Neural crest cell (in vitro differentiated cells): ENCODE measurements at places on chromosomes 2 and 18.

- DNase-seq = no peak
Observed at GRCh38 chr18:58247363-58247834, 203.4 kb downstream of the NEDD4L start.

DNA sequence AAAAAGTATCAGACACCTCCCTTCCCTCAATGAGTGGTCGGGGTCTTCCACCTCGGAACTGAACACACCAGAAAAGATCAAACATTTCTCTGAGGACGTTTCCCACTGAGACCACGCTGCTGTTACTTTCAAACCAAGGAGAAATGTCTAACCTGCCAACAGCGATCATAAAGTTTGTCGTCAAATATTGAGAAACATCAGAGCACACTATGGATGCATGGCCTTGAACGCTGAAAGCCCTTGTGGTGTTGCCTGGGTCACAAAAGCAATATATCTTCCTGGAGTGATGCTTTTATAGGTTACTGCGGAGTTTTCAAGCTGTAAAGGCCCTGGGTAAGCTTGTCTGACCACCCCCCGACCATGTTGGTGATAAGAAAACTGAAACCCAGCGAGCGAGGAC is 70.2 kb upstream of the ID2 start:
- no peak for DNase-seq

- no peak for DNase-seq
Observed at GRCh38 chr18:54233228-54233625, 8.8 kb upstream of the MBD2 start.

- no peak for DNase-seq
Observed at GRCh38 chr18:41324934-41325333, 630.1 kb upstream of the PIK3C3 start.

GRCh38 chr18:75854174-75854573 is 426.7 kb upstream of the SMIM21 start:
- peak; percentile 7 for DNase-seq

DNA sequence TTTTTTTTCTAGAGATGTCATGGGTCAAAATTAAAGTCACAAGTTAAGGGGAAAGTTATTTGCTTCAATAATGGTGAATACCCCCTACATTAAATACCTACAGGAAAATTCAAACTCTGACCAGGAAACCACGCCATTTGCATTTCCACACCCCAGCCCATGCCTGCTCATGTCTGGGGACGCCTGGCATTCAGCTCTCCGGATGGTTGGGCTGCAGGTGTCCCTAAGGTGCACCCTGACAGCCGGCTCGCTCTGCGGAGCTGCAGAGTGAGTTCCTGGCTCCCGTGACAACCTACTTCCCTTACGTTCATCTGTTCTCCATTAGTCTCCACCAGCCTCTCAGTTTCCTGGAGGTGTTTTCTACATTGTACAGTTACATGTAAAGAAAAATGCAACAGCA is 122.7 kb upstream of the RIOK3 start:
- DNase-seq = no peak

DNA sequence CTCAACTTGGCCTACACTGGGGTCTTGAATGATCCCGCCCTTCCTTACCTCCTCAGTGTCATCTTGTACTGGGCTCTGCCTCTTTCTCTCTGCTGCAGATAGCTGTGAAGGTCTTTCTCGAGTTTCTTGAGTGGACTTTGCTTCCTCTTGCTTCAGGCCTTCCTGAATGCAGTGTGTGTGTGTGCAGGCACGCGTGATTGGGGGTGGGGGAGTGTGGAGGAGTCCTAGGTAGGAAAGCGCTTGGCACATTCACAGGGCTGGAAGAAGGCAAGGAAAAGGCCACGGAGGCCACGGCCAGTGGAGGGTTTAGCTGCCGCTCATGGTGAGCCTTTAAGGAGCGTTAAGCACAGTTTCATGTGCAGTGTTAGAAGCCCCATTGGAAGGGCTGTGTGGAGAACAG is 5.5 kb downstream of the RALB start:
- no peak for DNase-seq

DNA sequence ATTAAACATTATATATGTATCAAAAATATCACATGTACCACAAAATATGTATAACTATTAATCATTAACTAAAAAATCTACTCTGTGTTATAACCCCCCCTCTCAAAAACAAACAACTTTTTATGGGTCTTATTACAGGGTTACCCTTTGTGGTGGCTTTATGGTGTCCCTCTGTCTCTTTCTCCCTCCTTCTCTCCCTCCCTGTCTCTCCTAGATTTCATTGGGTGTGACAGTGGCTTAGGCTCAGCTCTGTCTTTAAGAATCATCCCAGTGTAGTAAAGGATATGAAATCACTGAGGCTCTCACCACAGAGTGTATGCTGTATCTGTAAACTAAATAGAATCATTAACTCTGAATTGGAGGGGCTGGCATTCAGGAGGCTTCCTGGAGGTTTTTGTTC is 93.7 kb downstream of the TDRD15 start:
- no peak for DNase-seq

GRCh38 chr18:36536426-36536825 is 238.9 kb downstream of the FHOD3 start:
- DNase-seq = no peak
